Smooth muscle cell of the coronary artery (primary cell): ENCODE measurements at places on chromosomes 7 and 10. TPM values are rescaled to one million over a fixed set of nuclear protein-coding genes. Genes with fewer than 3 reads are reported as not detected.

TMEM176B gene
- total RNA-seq = 4.8 TPM in 1 of 2 replicates, not detected in the other

SFTPA1 gene
- total RNA-seq = not detected in 2 replicates

PTPN12 gene
- 16.5 and 20.1 TPM in 2 replicates for total RNA-seq

FOXP2 gene
- total RNA-seq = 0.08 and 5.6 TPM in 2 replicates

GBX1 gene
- not detected in 2 replicates for total RNA-seq

STAG3 gene
- 0.30 and 1.4 TPM in 2 replicates for total RNA-seq

PNLIPRP2 gene
- not detected in 2 replicates for total RNA-seq

SPAM1 gene
- not detected in 2 replicates for total RNA-seq
